Stomach (tissue), 19 donors: ENCODE measurements at places on chromosomes 6 and 20.

DNA sequence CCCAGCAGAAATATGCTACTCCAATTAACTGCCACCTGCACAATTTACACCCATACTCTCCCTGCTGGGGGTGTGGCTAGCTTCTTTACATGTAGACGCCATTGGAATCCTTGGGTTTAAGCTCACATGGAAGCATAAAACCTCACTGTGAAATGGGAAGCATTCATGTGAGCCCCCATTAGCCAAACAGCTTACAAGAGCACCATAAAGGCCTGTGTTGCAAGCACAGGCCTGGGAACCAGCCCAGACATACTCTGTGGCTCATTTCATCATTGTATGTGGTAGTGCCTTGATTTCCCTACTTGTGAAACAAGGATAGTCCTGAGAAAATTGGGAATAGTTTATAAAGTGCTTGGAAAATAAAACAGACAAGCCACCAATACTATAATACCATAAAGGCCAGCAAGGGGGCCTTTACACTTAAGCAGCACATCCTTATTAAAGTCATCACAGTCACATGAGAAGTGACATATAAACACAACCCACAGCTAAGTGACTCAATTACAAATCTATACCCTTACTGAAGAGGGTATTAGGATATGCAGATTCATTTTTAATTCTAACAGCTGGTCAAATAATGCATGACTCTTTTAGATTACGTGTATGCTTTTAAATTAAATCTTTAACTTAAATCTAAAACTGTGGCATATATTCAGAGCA is 6.8 kb downstream of the ADNP start:
- DNase-seq: no peak

- peak; percentile 72 for DNase-seq
Observed at GRCh38 chr20:53609491-53610445, 16.1 kb upstream of the ZNF217 start.

DNA sequence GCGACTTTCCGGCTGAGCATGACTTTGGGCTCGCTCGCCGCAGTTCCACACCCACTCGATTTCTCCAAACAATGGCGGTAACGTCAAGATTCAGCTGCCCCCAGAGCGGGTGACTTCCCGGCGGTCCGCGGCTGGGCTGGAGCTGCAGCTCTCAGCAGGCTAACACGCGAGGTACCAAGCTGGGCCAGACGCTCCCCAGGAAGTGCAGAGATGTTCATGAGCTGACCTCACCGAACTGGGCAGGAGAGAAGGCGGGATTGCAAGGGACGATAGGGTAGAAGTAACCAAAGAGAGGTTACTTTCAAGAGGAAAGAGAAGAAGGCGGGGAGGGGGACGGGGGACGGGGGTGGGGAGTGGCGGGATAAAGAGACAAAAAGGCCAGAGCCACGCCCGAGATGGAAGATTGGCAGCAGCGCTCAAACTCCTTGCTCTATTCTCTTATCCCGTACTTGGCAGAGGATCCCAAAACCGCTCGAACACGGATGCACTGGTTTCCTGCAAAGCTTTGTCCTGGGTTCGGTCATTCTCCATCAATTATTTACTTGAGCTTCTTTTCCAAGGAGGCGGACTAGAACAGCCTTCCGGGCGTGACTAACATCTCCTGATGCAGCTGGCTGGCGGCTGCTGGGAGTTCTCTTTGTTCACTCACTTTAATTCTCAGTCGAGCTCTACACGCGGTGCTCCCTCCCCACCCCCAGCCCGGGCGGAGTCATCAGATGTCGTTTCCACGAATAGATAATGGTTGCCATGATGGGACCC is at the start of gene MTCL3:
Gene MTCL3, minus strand, starts transcription at position 626 of the 759 bp plus-strand sequence.
- DNase-seq: no peak

- no peak for DNase-seq
Observed at GRCh38 chr20:13545790-13546189, 92.9 kb downstream of the TASP1 start.

- DNase-seq: no peak
Observed at GRCh38 chr6:26478985-26479278, 21.2 kb upstream of the BTN1A1 start.

DNA sequence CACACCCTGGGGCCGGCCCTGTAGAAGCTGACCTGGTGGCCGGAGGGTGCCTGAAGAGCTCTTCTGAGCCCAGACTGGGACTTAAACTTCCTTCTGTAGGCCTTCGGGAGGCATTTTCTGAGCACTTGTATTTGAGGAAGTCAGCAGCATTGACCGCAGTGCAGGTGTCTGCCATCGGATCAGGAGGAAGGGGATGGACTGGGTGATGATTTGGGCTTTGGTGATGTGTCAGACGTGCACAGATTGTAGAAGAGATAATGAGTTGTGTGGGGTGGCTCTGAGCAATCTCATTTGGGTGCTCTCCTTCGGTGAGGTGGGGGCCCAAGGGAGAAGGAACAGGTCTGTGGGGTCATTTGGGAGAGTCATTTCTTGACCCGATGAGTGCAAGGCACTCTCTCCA is 150.9 kb downstream of the ARID1B start:
- no peak for DNase-seq

- DNase-seq: no peak
Observed at GRCh38 chr6:5219011-5219691, 41.6 kb downstream of the LYRM4 start.

DNA sequence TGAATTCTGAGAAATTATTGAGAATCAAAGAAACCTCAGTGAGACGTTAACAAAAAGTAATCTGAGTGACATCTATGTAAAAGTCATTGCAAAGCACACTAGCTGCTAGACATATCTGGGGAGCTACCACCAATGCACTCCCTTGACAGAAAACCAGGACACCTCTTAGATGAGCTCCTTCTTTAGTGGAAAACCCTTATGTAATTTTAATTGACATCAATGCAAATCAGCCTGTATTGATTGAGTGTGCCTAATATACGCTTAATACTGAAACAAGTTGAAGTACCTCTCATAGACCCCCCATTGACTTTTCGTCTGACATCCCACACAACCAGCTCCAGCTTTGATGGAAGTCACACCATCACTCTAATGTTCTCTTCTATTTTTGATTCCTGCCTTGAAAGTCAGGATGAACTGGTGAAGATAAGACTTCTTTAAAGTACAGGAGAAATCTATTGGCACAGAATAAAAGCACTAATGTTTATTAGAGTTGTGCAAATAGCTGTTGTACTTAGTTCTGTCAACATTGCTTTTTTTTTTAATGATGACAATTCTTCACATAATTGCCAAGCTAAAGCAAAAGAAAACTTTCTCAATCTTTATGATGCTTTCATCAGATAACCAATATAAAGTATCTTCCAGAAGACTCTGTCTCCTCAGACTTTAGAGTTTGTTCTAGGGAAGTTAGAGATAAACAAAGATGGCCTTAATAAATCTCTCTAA is 98.0 kb upstream of the FAM8A1 start:
- no peak for DNase-seq

- no peak for DNase-seq
Observed at GRCh38 chr6:14699803-14700601, 545.9 kb upstream of the JARID2 start.

DNA sequence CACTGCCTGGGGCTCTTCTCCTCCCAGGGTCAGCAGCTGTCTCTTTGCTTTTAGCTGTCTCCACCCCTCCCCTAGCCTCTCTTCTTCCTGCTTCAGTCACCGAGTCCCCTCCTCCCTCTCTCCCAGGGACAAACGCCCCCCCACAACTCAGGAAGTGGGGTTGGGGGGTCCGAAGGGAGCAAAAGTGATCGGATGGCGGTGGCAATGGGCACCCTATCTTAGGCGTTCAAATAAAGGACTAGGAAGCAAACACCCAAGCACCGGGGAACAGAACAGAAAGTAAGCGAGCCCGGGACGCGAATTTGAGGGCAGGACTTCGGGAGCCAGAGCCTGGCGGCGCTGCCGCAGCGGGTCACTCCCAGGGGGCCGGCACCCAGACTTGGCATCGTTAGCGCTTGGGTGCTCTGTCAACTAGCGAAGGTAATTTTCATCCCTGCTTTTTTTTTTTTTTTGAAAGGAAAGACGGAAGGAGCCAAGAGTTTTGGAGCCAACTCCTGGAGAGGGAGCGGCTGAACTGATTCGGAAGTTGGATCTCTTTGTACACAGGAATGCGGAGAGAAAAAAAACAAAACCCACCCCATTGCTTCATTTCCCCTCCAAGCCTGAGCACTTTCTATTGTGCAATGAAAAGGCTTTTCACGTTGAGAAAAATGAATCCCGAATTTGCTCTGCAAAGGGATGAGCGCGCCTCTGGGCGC is 815 bp upstream of the ITPR3 start:
- DNase-seq: peak; percentile 74

DNA sequence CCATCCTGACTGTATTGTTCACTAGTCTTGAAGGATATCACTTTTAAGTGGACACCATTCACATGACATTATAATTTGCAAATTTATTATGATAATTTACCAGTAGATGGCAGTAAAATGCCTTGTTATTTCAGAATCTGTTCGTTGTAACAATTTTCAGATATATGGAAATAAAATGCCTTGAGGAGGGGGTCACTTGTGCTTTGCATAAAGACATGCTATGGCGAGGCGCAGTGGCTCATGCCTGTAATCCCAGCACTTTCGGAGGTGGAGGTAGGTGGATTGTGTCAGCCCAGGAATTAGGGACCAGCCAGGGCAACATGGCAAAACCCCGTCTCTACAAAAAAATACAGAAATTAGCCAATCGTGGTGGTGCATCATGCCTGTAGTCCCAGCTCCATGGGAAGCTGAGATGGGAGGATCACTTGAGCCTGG is 9.0 kb upstream of the NCOA6 start:
- peak; percentile 47 for DNase-seq

- no peak for DNase-seq
Observed at GRCh38 chr20:48626938-48627736, 200.7 kb downstream of the PREX1 start.

- no peak for DNase-seq
Observed at GRCh38 chr6:170098428-170099170, 192.3 kb downstream of the DLL1 start.

DNA sequence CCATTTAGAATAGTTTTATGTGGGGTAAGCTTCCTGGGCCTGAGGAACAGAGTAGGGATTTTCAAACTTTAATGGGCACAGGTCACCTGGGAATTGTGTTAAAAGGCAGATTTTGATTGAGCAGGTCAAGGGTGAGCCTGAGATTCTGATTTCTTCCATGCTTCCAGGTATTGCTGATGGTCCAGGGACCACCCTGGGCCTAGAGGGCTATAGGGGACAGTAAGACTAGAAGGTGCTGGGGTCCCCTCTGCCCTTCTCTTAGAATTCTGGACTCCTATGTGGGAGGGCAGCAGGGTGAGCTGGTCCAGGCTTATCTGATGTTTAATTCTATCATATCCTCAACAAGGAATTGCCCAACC is 2.6 kb downstream of the DDR1 start:
- no peak for DNase-seq

DNA sequence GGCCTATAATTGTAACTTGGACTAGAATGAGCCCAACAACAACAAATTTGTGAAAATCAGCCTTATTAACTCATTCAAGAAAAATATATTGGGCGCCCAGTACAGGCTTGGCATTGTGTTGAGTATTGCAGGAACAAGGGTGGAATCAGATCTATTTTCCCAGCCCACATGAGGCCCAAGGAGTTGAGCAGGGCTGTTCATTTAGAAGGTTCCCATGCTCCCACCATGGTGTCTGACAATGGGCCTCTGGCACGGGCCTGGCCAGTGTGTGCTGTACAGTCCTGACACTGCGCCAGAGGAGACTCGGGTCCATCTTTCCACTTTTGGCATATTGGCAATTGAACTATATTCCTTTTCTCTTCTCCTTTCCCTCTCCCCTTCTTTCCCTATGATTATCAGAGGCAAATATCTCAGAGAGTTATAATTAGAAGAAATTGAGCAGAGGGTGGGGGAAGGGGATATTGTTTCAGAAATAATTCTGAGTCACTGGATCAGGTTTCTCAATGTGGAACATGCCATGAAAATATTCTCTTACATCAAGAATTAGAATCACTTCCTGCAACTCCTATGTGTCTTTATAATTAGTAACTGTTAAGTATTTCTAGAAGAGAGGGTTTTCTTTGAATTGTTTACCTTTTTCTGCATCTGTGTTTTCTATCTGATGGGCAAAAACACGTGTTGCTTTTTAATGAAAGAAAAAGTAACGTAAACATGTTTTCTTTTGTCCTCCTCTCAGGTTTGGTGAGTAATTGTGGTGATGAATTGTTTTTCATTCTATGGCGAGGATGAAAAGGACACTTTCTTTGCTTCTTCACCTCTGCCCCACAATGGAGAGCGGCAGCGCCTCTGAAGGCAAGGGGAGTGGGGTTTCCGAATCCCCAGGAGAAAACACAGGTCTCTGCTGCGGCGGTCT is 209.4 kb downstream of the FOXA2 start:
- no peak for DNase-seq

GRCh38 chr20:62609279-62609720 is 33.0 kb upstream of the SLCO4A1 start:
- DNase-seq: no peak

DNA sequence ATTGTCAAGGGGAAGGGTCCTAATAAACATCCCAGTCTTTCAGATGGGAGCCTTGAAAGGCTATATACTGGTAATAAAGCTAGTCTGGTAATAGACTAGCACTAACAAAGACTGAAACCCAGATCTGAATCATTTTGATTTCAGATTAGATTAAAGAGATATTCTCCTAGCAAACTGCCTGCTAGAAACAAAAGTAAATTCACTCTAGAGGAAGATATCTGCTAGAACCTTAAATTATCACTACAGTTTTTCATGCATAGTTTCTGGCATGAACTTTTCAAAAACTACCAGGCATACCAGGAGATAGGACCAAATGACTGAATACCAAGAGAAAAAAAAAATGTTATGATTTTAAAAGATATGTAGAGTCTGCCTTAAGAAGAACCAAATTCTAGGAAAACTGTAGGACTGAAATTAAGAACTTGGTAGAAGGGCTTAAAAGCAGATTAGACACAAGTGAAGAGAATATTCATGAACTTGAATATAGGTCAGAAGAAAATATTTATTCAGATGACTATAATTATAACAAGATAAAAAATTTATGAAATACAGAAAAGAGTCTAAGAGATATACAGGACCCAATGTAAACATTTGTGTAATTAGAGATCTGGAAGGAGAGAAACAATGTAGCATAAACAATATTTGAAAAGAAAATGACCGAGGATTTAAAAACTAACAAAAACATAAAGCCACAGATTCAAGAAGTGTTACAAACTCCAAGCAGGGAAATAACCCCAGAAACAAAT is 141.6 kb downstream of the FOXO3 start:
- no peak for DNase-seq

GRCh38 chr6:45898941-45899682 is 116.5 kb downstream of the CLIC5 start:
- DNase-seq: no peak

DNA sequence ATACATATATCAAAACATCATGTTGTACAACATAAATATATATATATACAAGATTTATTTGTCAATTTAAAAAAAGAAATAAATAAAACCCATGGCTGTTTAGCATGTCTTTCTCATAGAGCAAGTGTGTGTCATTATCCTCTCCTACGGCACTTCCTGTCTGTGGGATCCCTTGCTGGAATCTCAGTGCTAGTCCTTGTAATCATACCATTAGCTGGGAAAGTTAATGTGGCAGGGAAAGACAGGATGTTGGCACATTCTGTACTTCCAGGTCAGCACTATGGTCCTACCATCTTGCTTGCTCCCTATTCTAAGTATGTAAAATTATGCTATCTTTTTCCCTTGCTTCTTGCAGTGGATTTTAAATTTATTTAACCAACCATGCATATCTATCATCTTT is 9.5 kb upstream of the SLC17A3 start:
- DNase-seq: no peak
